ENCODE measurements at places on chromosomes 3 and 15. TPM values are rescaled to one million over a fixed set of nuclear protein-coding genes. Genes with fewer than 3 reads are reported as not detected.

GRCh38 chr15:48842501-48842900 is 31.6 kb upstream of the CEP152 start:
- no peak for DNase-seq
- H3K27me3 ChIP-seq: peaks cover 7% of the 10 kb centered on the region
- no peak overlapping the region for H3K4me3 ChIP-seq
- H3K27ac ChIP-seq: no peak overlapping the region
- H3K4me1 ChIP-seq: no peaks in the 10 kb centered on the region
- H3K36me3 ChIP-seq: no peaks in the 10 kb centered on the region

The TGFBR2 gene
- 77.8 TPM for total RNA-seq

GRCh38 chr3:69445498-69445897 is 59.6 kb upstream of the FRMD4B start:
- no peak overlapping the region for H3K4me3 ChIP-seq
- no peaks in the 10 kb centered on the region for H3K27me3 ChIP-seq
- H3K4me1 ChIP-seq: no peaks in the 10 kb centered on the region
- H3K36me3 ChIP-seq: no peaks in the 10 kb centered on the region
- no peak overlapping the region for H3K27ac ChIP-seq

- no peaks in the 10 kb centered on the region for H3K4me1 ChIP-seq
- no peak overlapping the region for H3K4me3 ChIP-seq
- no peaks in the 10 kb centered on the region for H3K36me3 ChIP-seq
- H3K27ac ChIP-seq: no peak overlapping the region
- DNase-seq: no peak
Observed at GRCh38 chr3:64074060-64074459, 50.8 kb upstream of the PSMD6 start.

The SLC22A14 gene
- total RNA-seq: not detected

DNA sequence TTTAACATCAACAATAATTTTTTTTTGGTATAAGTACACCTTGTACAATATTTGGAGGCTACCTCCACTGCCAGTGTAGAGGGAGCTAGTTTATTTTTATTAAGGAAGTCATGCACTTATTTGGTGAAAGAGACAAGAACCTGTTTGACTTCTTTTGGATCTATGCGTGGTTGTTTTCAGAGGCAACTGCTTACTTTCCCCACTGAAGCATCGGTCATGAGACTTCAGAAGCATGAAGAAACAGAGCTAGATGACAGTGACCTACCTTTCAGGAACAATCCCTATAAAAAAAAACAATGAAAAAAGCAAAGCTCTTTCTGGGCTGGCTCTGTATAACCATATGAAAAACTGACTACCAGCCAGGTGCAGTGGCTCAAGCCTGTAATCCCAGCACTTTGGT is 20.0 kb upstream of the ZNF148 start:
- no peak overlapping the region for H3K4me3 ChIP-seq
- peaks cover 20% of the 10 kb centered on the region for H3K27me3 ChIP-seq
- no peaks in the 10 kb centered on the region for H3K36me3 ChIP-seq
- H3K4me1 ChIP-seq: no peaks in the 10 kb centered on the region
- H3K27ac ChIP-seq: no peak overlapping the region

- no peaks in the 10 kb centered on the region for H3K27me3 ChIP-seq
- peaks cover 13% of the 10 kb centered on the region for H3K36me3 ChIP-seq
- H3K4me1 ChIP-seq: peaks cover 30% of the 10 kb centered on the region
- peak overlapping the region; percentile 77 for H3K27ac ChIP-seq
- DNase-seq: peak; percentile 61
Observed at GRCh38 chr3:179196098-179196497, 47.9 kb downstream of the PIK3CA start.

- DNase-seq: no peak
- no peaks in the 10 kb centered on the region for H3K36me3 ChIP-seq
- no peaks in the 10 kb centered on the region for H3K4me1 ChIP-seq
- H3K27me3 ChIP-seq: peaks cover 7% of the 10 kb centered on the region
- no peak overlapping the region for H3K4me3 ChIP-seq
Observed at GRCh38 chr3:126149256-126149902, 31.0 kb downstream of the ALDH1L1 start.

GRCh38 chr3:133038089-133038730 is at the start of gene TMEM108:
Gene TMEM108, plus strand, starts transcription at chr3:133038391.
- peak within 1 kb of the TSS; percentile 11 for H3K4me3 ChIP-seq
- H3K27me3 ChIP-seq: peaks cover 55% of the 10 kb centered on the region
- H3K4me1 ChIP-seq: peaks cover 5% of the 10 kb centered on the region
- peak; percentile 30 for DNase-seq

DNA sequence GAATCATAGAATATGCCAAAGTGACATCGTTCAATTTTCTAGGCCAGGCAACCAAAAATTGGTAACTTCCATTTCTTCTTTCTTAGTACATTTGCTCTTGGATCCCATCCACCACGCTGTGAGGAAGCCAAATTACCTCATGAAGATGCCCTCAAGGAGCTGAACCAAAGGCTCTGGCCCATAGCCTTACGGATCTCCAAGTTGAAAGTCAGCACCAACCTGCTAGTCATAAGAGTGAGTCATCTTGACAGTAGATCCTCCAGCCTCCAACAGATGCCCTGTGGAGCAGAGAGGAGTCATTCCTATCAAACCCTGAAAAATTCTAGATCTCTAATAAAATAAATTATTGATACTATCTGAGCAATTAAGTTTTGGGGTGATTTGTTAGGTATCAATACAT is 322.5 kb upstream of the COL8A1 start:
- no peak overlapping the region for H3K4me3 ChIP-seq
- no peaks in the 10 kb centered on the region for H3K36me3 ChIP-seq
- DNase-seq: no peak
- H3K27ac ChIP-seq: no peak overlapping the region
- no peaks in the 10 kb centered on the region for H3K4me1 ChIP-seq

DNA sequence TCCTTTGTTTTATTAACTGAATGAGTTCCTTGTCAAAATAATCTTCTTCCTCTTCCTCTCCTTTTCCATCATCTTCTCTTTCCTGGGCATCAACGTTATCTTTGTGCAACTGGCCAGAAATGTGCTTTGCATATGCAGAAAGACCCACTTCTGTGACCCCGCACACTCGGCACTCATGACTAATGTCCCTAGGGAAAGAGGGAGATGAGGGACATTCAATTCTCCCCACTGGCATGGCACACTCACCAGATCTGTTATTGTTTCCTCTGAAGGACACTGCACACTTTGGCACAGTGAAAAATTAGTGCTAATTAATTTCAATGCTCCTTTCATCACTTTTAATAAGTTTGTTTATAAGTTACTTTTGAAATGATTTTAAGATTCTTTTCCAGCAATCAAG is 34.0 kb downstream of the ZNF106 start:
- peaks cover 2% of the 10 kb centered on the region for H3K36me3 ChIP-seq
- H3K4me3 ChIP-seq: no peak overlapping the region
- no peak for DNase-seq
- no peaks in the 10 kb centered on the region for H3K27me3 ChIP-seq
- H3K27ac ChIP-seq: no peak overlapping the region
- peaks cover 2% of the 10 kb centered on the region for H3K4me1 ChIP-seq

- H3K27me3 ChIP-seq: peaks cover 27% of the 10 kb centered on the region
- DNase-seq: peak; percentile 36
- peak overlapping the region; percentile 95 for H3K4me3 ChIP-seq
- H3K27ac ChIP-seq: peak overlapping the region; percentile 97
Observed at GRCh38 chr15:70098461-70099166, 897 bp upstream of the TLE3 start.

The DCBLD2 gene
- 3.9 TPM for total RNA-seq

- no peaks in the 10 kb centered on the region for H3K27me3 ChIP-seq
- no peaks in the 10 kb centered on the region for H3K4me1 ChIP-seq
- no peaks in the 10 kb centered on the region for H3K36me3 ChIP-seq
- DNase-seq: no peak
- no peak overlapping the region for H3K4me3 ChIP-seq
- no peak overlapping the region for H3K27ac ChIP-seq
Observed at GRCh38 chr15:27951191-27951890, 147.8 kb downstream of the OCA2 start.

- H3K4me1 ChIP-seq: peaks cover 41% of the 10 kb centered on the region
- H3K4me3 ChIP-seq: no peak overlapping the region
- H3K27me3 ChIP-seq: no peaks in the 10 kb centered on the region
- no peak overlapping the region for H3K27ac ChIP-seq
Observed at GRCh38 chr3:43391621-43392020, 105.3 kb downstream of the SNRK start.

DNA sequence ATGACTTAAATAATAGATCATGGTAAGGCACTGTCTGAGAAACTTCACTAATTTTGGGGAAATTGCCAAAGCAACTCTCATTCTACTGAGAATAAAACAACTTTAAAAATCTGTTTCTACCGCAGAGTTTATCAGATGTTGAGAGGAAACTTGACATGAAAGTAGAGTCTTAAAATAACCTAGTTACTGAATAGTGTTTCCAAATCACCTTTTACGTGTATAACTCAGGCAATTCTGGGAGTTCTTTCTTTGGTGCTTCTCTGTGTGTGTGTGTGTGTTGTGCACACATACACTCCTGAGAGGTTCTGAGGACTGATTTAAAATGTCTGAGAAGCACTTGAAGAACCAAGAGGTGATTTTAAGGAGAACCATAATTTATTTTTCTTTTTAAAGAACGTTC is 236.6 kb downstream of the SV2B start:
- no peaks in the 10 kb centered on the region for H3K36me3 ChIP-seq
- H3K27me3 ChIP-seq: peaks cover 14% of the 10 kb centered on the region
- no peak overlapping the region for H3K4me3 ChIP-seq
- no peak overlapping the region for H3K27ac ChIP-seq

The KLHL40 gene
- not detected for total RNA-seq

The GNAT1 gene
- not detected for total RNA-seq

- H3K27ac ChIP-seq: no peak overlapping the region
- H3K36me3 ChIP-seq: peaks cover 54% of the 10 kb centered on the region
- H3K4me3 ChIP-seq: no peak overlapping the region
- no peaks in the 10 kb centered on the region for H3K27me3 ChIP-seq
Observed at GRCh38 chr3:106227068-106227467, 358.3 kb upstream of the CBLB start.

DNA sequence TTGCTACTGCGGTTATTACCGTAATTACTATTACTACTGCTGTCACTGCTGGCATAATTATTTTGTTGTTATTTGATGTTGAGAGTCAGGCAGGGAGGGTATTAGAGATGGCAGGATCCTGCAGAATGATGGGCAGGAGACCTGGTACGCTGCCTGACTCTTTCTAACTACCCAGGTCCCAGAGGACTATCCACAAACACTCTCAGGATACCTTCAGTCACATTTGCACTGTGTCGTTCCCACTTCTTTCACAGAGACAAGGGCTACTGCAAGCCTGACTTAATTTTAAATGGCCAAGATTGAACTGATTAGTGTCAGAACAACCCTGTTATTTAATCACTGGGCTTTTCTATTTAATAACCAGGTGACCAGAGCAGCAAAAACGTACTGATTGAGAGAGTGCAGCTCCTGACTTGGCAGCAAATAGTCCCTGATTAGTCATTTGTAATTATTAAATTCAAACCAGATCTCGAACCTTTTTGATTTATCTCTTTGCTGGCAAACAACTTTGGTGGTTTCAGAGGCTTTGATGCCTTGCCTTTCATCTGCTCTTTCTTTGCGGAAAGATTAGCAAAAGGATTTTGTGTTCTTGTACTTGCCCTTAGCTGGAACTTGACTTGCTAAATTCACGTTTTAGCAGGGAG is 88.8 kb upstream of the ARHGEF3 start:
- DNase-seq: peak; percentile 25
- peaks cover 74% of the 10 kb centered on the region for H3K4me1 ChIP-seq
- peaks cover 17% of the 10 kb centered on the region for H3K36me3 ChIP-seq
- no peak overlapping the region for H3K4me3 ChIP-seq
- H3K27me3 ChIP-seq: no peaks in the 10 kb centered on the region

GRCh38 chr15:37872661-37873060 is 61.8 kb upstream of the TMCO5A start:
- H3K4me3 ChIP-seq: no peak overlapping the region
- DNase-seq: no peak
- H3K36me3 ChIP-seq: no peaks in the 10 kb centered on the region
- no peak overlapping the region for H3K27ac ChIP-seq

- DNase-seq: no peak
- H3K4me3 ChIP-seq: no peak overlapping the region
- H3K27ac ChIP-seq: no peak overlapping the region
- no peaks in the 10 kb centered on the region for H3K36me3 ChIP-seq
- H3K27me3 ChIP-seq: no peaks in the 10 kb centered on the region
Observed at GRCh38 chr3:157282261-157283191, 122.6 kb upstream of the CCNL1 start.

DNA sequence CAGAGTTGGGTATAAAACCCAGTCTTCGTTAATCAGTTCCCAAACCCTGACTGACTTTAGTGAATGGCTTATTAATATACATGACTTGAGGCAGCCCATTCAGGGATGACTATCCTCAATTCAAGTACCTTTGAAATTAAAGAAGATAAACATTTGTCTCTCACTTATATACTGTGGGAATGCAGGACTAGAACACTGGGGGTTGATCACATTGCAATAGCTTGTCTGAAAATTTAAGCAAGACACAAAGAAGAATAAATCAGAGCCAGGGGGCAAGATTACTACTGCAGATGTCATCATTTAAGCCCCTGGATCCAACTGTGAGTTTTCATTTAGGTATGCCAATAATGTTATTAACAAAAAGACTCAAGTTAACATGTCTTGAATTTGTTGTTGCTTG is 647.7 kb downstream of the ZPLD1 start:
- H3K36me3 ChIP-seq: no peaks in the 10 kb centered on the region
- H3K4me1 ChIP-seq: no peaks in the 10 kb centered on the region
- H3K4me3 ChIP-seq: no peak overlapping the region

DNA sequence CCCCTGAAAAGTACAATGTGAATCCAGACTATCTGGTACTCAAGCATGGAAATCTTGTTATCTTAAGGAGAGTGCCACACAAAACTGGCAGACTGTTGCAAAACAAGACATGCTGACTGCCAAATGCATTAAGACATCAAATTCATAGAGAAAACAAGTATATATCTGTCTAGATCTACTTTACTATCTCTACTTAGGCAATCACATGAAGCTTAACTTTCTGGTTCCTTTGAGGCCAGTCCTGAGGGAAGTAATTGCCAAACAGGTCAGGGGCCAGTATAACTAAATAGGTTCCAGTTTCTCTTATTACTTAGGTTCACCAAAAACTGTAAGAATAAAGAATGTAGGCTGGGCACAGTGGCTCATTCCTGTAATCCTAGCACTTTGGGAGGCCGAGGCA is 15.9 kb upstream of the SLC4A7 start:
- no peaks in the 10 kb centered on the region for H3K27me3 ChIP-seq
- H3K27ac ChIP-seq: no peak overlapping the region
- no peaks in the 10 kb centered on the region for H3K36me3 ChIP-seq
- peaks cover 9% of the 10 kb centered on the region for H3K4me1 ChIP-seq
- DNase-seq: no peak

Measured in activated CD4-positive, alpha-beta T cell treated with anti-CD3 and anti-CD28 coated beads, Interleukin-2, amount 10 ng/mL, durations not matched to agents 7 days and 5 days (primary cell).